Osteocyte (in vitro differentiated cells): ENCODE measurements at places on chromosomes 11 and 22. TPM values are rescaled to one million over a fixed set of nuclear protein-coding genes. Genes with fewer than 3 reads are reported as not detected.

DNA sequence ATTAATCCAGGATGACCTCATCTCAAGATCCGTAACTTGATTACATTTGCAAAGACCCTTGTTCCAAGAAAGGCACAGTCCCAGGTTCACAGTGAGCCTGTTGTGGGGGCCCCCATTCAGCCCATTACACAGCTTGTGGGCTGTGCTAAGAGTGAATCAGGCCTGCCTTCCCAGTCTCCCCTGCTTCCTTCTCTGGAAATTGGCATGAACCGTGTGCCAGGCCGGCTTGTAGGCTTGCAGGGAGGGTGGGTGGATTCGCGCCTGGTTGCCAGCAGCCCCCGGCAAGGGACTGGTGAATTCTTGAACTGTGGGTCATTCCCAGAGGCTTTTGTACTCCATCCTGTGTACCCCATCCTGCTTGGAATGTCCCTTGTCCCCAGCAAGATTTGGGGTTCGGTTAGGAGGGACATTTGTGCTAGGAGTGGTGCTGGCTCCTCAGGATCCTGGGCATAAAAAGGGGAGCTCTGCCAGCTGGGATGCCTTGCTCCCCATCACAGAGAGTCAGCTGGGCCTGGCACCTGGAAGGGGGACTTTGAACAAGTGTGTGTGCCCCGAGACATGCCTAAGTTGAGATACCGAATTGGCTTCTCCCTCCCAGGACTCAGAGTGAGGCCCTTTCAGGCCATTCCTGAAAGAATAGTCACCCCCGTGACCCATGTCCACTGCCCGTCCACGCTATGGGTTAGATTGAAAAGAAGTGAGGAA is 818.2 kb downstream of the BRD1 start:
- H3K36me3 ChIP-seq: no peaks in the 10 kb centered on the region
- H3K4me3 ChIP-seq: no peak overlapping the region
- no peak overlapping the region for H3K27ac ChIP-seq
- no peaks in the 10 kb centered on the region for H3K4me1 ChIP-seq

DNA sequence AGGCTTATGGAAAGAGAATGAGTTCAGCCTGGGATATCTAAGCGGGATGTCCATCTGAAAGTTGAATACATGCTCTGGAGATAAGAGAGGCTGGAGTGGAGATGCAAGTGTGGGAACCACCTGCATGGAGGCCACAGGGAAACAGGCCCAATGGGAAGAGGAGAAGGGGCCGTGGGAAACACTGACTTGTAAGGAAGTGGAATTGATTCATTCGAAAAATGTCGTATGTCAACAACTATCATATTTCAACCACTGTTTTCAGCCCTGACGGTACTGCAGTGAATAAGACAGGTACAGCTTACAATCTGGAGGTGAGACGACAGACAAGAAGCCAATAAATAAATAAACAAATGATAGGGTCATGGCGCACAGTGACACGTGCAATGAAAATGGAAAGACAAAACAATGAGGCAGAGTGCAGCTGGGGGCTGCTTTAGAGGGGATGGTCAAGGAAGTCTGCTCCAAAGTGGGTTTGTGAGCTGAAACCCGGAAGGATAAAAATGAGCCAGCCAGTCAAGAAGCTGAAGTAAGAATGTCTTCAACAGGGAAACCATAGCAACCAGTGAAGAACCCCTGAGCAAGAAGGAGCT is 35.9 kb downstream of the EFCAB6 start:
- DNase-seq: no peak
- H3K27me3 ChIP-seq: peaks cover 2% of the 10 kb centered on the region
- peaks cover 4% of the 10 kb centered on the region for H3K36me3 ChIP-seq

GRCh38 chr22:29621761-29622526 is 18.5 kb downstream of the NF2 start:
- no peaks in the 10 kb centered on the region for H3K27me3 ChIP-seq
- H3K4me3 ChIP-seq: peak overlapping the region; percentile 1

DNA sequence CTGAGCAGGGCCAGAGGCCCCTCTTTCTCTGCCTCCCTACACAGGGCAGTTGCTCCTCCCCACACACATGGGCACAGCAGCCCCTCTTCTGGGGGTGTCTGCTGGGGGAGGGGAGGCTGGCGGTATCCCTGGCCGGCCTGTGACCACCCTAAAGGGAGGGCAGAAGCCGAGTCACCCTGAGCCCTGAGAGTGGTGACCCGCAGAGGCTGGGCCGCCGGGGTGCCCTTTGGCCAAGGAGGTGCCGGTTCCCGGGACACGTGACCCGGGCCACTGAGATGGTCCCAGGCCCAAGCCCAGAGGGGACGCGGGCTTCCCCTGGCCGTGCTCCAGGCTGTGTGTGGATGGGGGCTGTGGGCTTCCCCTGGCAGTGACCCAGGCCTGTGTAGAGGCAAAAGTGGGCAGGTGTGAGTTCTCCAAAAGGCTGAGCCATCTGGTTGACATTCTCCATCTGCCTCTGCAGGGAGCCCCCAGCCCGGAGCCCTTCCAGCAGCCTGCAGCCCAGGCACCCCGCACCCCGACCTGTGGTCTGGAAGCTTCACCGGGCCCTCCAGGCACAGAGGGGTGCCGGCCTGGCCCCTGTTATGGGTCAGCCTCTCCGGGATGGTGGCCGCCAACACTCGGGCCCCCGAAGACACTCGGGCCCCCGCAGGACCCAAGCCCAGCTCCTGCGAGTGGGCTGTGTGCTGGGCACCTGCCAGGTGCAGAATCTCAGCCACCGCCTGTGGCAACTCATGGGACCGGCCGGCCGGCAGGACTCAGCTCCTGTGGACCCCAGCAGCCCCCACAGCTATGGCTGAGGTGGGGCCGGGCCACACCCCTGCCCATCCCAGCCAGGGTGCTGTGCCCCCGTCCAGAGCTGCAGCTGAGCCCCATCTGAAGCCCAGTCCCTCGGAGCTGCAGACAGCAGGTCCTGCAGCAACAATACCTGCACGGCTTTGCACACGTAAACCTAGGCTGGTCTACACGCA is 1.0 kb downstream of the ADM2 start:
- peaks cover 12% of the 10 kb centered on the region for H3K4me1 ChIP-seq
- no peak overlapping the region for H3K27ac ChIP-seq
- no peak for DNase-seq
- peak overlapping the region; percentile 78 for H3K4me3 ChIP-seq
- H3K36me3 ChIP-seq: peaks cover 2% of the 10 kb centered on the region

DNA sequence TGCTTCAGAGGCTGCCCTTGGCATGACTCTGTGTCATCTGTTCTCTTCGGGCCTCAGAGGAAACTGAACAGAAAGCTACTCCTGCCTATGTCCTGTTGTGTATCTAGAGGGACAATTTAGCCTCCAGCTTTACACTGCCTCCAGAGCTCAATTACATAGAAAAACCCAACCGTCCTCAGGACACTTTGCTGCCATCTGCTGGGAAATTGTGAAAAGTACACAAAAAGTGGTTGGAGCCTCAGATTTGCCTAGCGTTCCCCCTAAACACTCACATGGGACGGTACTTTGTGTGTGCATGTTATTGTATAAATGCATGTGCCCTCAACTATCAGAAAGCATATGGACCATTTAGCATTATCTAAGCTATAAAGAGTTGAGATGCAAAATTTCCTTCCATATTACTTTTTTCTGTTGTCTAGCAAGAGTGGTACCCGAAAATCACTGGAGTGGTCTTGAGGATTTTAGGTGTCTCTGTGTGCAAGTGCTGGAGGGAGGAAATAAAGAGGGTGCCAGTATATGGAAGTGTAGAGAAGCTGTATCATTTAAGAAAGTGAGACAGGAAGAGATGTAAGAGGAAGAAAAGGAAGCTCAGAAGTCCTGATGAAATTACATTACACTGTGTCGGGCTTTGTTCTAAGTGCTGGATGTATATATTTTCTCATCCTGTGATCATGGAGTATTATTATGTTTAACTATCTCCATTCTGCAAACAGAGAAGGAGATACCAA is 8.7 kb upstream of the MS4A4E start:
- H3K36me3 ChIP-seq: no peaks in the 10 kb centered on the region
- DNase-seq: no peak
- H3K27ac ChIP-seq: no peak overlapping the region
- no peaks in the 10 kb centered on the region for H3K4me1 ChIP-seq

The OR6T1 gene
- not detected in 2 replicates for total RNA-seq

The MFNG gene
- total RNA-seq: 1.5 and 2.3 TPM in 2 replicates

The LARGE1 gene
- total RNA-seq: 17.6 and 20.7 TPM in 2 replicates

The TEX12 gene
- total RNA-seq: 0.78 TPM in 1 of 2 replicates, not detected in the other
